ENCODE measurements at places on chromosomes 3 and 15. TPM values are rescaled to one million over a fixed set of nuclear protein-coding genes. Genes with fewer than 3 reads are reported as not detected.

DNA sequence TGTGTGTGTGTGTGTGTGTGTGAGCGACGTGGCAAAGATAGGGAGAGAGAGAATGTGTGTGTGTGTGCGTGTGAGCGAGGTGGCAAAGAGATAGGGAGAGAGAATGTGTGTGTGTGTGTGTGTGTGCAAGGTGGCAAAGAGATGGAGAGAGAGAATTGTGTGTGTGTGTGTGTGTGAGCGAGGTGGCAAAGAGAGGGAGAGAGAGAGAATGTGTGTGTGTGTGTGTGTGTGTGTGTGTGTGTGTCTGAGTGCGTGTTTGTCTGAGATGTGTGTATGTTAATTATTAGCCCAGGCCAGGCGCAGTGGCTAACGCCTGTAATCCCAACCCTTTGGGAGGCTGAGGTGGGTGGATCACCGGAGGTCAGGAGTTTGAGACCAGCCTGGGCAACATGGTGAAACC, 154.6 kb upstream of the RGMA start:
- DNase-seq: no peak

- no peak for DNase-seq
Observed at GRCh38 chr3:11637901-11638458, 5.7 kb downstream of the VGLL4 start.

- DNase-seq: no peak
Observed at GRCh38 chr3:53218131-53218530, 37.7 kb downstream of the TKT start.

DNA sequence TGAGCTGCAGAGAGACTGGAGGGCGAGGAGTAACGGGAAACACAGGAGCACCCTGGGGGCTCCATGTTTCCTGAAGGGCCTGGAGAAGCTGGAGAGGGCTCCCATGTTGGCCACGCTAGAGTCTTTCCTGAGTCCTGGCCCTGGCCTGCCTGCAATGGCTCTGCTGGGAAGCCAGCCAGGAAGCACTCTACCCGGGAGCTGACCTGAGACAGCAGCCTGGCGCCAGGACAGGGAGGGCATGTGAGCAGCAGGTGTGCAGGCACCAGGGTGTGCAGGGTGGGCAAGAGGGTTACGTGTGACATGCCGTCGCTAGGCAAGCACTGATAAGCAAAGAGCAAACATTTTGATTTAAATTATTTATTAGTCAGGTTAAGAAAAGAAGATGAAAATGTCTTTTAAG, 301.4 kb downstream of the OCA2 start:
- DNase-seq: no peak

GRCh38 chr15:79981831-79982455, 10.9 kb upstream of the BCL2A1 start:
- DNase-seq: no peak

DNA sequence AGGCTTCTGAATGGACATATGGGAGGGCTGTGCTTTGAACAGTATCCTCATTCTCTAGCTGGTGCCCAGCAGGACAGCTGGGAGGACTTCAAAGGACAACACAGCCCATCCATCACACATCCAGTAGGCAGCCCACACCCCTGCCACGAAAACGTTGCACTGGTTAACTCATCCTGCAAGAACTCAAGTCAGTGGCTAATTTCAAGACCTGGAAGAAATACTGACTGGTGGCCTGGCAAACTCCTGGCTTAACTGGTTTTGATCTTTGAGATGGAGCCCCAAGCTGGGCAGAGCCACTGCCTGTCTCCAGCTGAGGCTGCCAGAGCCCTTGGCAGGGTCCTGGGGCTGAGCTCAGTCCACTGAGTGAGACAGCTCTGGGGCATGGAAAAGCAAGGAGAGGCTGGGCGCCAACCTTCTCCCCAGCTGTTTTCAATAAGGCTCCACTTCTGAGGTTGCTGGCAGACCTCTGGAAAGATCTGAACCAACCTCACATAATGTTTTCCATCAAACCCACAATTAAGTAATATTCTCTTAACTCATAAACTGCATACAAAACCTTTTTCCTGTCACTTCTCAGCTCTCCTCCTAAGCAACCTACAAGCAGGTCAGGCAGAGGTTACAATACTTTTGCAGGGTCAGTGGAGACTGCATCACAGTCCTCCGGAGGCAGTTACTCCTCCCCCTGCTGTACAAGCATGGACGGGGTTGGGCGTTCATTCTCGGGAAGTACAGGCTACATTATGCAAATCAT, 110.3 kb downstream of the MYLK start:
- no peak for DNase-seq

DNA sequence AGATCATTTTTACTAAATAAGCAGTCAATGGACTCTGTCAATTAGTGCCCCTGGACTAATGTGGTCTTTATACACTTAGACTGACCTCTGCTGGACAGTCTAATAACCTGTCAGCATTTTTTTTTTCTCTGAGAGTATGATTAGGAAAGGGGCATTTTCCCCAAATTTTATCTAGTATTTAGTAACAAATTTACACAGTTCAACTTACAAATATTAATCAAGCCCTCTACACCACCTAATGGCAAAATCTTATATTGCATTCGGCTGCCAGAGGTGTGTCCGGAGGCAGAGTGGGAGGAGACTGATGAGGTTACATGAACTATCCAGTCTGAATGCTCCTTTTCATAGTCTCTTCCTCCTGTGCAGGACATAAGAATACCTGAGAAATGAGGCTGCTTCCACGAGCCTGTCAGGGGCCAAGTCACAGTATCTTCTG, 36.0 kb upstream of the COLQ start:
- DNase-seq: peak; percentile 80

DNA sequence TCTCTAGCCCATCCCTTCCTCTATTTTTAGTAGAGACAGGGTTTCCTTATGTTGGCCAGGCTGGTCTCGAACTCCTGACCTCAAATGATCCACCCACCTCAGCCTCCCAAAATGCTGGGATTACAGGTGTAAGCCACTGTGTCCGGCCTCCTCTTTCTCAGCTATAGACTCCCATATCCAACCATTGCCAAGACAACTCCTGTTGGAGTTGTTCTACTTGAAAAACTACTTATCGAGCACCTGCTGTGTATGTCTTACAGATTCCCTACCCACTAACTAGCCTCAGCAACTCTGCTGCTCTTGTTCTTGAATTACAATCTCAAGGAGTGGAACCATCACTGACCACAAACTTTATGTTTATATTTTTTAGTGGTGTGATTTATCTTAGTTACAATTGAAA, 186.6 kb downstream of the SLC9A9 start:
- DNase-seq: no peak

GRCh38 chr15:31034152-31034551, 42.7 kb upstream of the MTMR10 start:
- no peak for DNase-seq

- no peak for DNase-seq
Observed at GRCh38 chr3:13202744-13203397, 129.6 kb upstream of the IQSEC1 start.

- no peak for DNase-seq
Observed at GRCh38 chr15:96416218-96416933, 85.9 kb downstream of the NR2F2 start.

- DNase-seq: no peak
Observed at GRCh38 chr15:25739687-25740121, 123.4 kb downstream of the ATP10A start.

GRCh38 chr3:81080608-81081007, 680.8 kb downstream of the GBE1 start:
- no peak for DNase-seq

GRCh38 chr15:77768521-77769078, 135.9 kb upstream of the LINGO1 start:
- no peak for DNase-seq

- DNase-seq: no peak
Observed at GRCh38 chr15:96352604-96353405, 22.3 kb downstream of the NR2F2 start.

Gene FBN1
- 25.4 TPM for total RNA-seq

Gene SLC22A13
- total RNA-seq: 1.1 TPM

Gene GATM
- total RNA-seq: 9.5 TPM

Gene IL20RB
- total RNA-seq: 4.2 TPM

Gene KCNMB2
- total RNA-seq: not detected

Gene TTLL13
- total RNA-seq: not detected

Gene EPHA3
- 25.7 TPM for total RNA-seq

Gene MAGEL2
- total RNA-seq: not detected

All from A673 (cell line).